Type B pancreatic cell (in vitro differentiated cells): ENCODE measurements at places on chromosomes 2 and 18. TPM values are rescaled to one million over a fixed set of nuclear protein-coding genes. Genes with fewer than 3 reads are reported as not detected.

Gene TMBIM1
- total RNA-seq, result 94.5 and 303 TPM in 2 replicates

Gene TMEM200C
- total RNA-seq, result 3.0 and 26.1 TPM in 2 replicates

Gene MERTK
- total RNA-seq, result 25.7 and 48.4 TPM in 2 replicates

Gene IFIH1
- 10.4 and 17.5 TPM in 2 replicates for total RNA-seq

Gene SPP2
- not detected in 2 replicates for total RNA-seq

DNA sequence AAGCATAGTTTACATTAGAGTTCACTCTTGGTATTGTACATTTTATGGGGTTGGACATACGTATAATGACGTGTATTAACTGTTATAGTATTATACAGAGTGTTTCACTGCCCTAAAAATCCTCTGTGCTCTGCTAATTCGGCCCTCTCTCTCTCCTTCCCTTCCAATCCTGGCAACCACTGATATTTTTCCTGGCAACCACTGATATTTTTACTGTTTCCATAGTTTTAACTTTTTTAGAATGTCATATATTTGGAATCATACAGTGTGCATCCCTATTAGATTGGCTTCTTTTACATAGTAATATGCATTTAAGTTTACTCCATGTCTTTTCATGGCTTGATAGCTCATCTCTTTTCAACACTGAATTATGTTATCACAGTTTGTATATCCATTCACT lies 526.7 kb downstream of the RIT2 start:
- DNase-seq, result no peak

GRCh38 chr2:7649461-7650228 lies 732.4 kb downstream of the RNF144A start:
- DNase-seq, result no peak

GRCh38 chr2:9247177-9247576 lies 40.6 kb downstream of the ASAP2 start:
- no peak for DNase-seq

DNA sequence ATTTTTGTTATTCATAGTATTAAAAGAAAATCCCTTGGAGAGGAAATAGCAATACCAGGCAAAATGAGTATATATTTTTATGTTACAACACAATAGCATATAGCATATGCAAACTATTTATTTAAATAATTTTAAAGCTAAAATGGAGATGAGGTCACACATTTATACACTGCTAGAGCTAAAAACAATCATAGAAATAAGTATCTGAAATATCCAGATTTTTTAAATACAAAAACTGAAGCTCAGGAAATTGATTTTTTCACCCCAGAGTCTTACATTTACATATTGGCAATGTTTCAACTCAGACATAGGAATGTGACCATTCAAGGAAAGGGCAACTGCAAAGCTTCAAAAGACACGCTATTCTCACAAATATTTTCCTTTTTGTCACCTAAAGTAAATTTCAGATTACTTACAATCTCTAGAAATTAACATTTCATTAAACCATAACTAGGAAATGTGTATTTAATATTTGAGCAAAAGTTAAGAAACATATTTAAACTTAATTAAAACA lies 8.9 kb downstream of the TFPI start:
- DNase-seq, result no peak

DNA sequence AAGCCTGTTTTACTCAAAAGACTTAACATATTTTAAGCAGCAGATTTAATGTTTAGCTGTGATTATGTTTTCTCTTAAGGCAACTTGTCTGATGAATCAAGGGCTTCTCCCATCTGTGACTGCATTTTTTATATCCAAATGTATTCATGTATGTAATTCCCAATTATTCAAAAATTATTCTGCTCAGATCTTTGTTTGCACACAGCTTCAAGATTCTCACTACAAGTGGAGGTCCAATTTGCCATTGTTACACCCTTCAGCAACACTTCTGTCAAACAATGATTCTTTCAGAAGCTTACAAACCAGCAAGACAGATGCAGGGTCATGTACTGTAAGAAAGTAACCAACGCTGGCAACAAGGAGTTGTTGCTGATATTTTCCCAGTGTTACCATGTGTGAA lies 5.9 kb upstream of the LRPPRC start:
- DNase-seq, result no peak

GRCh38 chr2:239714116-239714515 lies 311.0 kb downstream of the NDUFA10 start:
- DNase-seq, result peak; percentile 29

GRCh38 chr2:136424112-136424511 lies 306.2 kb upstream of the CXCR4 start:
- DNase-seq, result no peak

DNA sequence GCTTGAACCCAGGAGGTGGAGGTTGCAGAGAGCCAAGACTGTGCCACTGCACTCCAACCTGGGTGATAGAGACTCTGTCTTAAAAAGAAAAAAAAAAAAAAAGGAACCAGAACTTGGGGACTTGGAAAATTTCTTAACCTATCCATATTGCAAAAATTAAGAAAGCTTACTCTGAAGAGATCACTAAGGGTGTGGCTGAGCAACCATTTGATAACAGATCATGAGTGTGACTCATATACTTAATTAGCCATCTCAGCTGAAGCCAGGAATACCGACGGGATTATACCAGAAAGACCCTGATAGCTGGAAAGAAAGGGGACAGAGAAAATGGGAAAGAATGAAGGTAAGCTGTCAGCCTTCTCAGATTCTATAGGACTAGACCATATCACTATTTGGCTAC lies 7.1 kb upstream of the ADD2 start:
- no peak for DNase-seq

- DNase-seq, result no peak
Observed at GRCh38 chr2:47218899-47219525, 63.9 kb upstream of the STPG4 start.

DNA sequence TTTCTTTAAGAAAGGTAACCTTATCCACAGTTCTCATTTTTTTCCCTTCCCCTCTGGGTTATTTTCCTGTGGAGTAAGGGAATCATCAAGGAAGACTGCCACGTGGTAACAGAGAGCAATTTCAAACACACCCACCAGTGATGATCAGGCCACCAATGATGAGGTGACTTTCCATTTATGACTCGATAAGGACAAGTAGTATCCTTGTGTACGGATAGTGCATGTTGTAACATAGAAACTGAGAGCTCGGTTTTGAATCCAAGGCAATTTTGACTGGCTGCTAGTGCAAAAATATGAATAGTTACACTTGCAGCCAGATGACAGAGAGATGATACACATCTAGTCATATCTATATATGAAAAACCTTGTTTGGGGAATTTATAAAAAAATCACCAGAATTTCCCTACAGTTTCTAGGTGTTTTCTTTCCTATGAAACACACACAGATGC lies 143.6 kb upstream of the TCF4 start:
- no peak for DNase-seq

GRCh38 chr2:67896476-67896875 lies 166.3 kb downstream of the C1D start:
- no peak for DNase-seq

DNA sequence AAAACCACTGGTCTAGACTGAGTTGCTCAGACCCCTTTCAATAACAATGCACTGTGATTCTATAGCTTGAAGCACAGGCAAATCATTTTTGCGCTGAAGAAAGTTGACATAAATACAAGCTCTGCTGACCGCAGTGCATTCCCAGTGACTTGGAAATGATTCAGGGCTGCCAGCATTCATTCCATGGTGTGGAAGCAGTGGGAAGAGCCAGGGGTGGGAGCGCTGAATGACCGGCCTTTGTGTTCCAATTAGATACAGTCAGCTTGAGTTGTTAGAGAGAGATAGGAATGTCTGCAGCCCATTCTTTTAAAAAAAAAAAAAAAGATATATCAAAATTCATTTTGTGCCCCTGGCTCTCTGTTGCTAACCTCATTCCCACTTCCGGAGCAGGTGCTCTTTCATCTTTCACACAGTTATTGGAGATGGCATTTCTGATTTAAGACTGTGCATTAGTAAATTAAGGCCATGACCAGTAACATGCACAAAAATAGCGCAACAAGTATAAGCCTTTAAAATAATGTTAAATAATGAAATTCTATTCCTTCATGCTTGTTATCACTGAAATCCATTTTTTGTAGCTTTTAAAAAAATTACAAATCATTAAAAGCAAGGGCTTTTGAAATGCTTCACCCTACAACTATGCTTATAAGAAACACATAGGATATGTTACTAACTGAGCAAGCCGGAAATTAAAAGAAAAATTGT lies 59.4 kb upstream of the CTLA4 start:
- no peak for DNase-seq

GRCh38 chr2:164796999-164797398 lies 44.6 kb downstream of the COBLL1 start:
- no peak for DNase-seq

DNA sequence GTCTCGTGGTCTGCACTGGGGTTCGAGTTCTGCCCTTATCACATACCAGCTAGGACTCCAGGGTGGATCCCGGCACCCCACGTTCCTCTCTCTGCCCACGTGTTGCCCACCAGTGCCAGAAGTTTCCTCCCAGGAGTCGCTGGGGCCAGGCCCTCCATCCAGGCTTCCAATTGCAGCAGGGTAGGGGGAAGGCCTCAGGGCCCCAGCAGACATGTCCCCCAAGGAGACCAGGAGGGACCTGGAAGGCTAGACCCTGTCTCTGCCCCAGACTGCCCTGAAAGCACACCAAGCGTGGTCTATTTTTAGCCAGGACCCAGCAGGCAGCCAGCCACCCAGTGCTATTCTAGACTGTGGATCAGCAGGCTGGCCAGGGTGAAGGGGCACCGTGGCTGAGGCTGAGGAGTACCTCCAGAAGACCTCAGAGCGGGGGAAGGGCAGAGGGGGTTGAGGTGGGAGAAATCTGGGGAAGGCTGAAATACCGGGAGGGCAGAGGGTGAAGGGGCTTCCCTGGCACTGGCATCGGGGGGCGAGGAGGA lies 18.8 kb upstream of the TNS1 start:
- DNase-seq, result no peak

DNA sequence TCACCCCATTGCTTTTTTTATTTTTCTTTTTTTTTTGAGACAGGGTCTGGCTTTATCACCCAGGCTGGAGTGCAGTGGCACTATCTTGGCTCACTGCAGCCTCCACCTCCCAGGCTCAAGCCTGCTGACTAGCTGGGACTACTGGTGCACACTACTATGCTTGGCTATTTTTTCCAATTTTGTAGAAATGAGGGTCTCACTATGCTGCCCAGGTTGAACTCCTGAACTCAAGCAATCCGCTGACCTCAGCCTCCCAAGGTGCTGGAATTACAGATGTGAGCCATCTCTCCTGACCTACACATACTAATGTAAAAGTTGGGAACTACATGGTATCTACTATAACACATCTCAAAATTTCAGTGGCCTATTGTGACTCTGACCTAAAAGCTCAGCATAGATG lies 101.2 kb downstream of the FMNL2 start:
- DNase-seq, result no peak

DNA sequence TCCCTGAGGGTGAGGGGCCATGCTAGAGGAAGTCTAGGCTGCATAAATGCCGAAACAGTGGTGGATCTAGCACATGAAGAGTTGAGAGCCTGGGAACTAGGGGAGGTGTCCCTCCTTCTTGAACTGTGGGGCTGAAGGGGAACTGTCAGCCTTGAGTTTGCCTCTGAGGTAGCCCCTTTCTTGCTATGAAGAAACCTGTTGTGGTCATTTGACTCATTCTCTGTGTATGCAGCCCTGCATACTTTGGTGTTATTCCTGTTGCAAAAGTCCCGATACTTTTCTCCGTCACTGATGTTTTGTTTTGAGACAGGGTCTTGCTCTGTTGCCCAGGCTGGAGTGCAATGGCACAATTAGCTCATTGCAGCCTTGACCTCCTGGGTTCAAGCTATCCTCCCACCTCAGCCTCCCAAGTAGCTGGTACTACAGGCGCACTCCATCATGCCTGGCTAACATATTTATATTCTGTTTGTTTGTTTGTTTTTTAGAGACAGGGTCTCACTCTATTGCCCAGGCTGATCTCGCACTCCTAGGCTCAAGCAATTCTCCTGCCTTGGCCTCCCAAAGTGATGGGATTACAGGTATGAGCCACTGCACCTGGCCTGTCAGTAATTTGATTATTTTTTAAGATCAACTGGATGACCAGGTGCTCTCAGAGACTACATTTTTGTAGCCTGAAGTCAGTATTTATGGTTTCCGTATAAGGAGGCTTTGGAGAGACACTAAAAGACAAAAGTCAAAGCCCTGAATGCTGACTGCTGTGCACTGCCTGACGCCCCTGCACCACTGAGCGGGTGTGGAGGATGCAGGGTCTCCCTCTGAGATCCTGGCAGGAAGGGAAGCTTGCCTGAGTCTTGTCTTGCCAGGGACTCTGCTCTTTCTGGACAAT lies 126.0 kb upstream of the MSH6 start:
- DNase-seq, result no peak

- DNase-seq, result no peak
Observed at GRCh38 chr18:37334631-37335408, 230.8 kb downstream of the CELF4 start.

- no peak for DNase-seq
Observed at GRCh38 chr2:179511105-179511789, 246.6 kb upstream of the SESTD1 start.

DNA sequence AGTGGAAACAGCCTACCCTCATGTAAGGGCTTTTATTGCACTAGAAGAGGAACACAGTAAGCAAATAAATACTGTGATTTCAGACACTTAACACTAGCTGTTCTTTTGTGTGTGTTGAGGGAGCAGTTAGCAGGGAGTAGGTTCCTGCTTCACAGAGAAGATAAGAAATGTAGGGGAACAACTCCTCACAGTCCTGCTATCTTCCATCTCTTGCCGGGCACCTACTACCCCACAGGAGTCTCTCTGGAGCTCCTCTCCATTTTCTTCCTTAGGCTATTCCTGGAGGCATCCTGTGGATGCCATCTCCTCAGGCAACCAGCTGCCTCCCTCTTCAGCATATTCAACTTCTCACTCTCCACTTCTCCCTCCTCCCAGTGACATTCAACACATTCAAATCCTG lies 145.0 kb downstream of the SRBD1 start:
- no peak for DNase-seq

DNA sequence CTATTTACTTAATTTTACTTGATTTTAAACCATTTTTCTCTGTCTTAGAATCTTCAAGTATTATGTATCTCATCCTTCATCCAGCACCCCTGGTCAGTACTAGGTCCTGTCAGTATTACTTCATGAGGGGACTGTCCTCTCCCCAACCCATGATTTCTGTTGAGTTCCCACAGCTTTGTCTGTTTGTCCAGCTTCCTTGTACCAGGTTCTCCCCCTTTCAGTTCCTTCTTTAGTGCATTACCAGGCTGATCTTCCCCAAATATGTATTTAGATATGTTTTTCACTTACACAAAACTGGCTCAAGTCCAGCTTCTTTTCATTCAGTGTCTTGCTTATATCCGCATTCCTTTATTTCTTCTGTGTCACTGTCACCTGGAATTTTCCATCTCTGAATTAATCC lies 13.8 kb upstream of the TTC27 start:
- no peak for DNase-seq
